ENCODE measurements at places on chromosomes 2 and 18. TPM values are rescaled to one million over a fixed set of nuclear protein-coding genes. Genes with fewer than 3 reads are reported as not detected.

DNA sequence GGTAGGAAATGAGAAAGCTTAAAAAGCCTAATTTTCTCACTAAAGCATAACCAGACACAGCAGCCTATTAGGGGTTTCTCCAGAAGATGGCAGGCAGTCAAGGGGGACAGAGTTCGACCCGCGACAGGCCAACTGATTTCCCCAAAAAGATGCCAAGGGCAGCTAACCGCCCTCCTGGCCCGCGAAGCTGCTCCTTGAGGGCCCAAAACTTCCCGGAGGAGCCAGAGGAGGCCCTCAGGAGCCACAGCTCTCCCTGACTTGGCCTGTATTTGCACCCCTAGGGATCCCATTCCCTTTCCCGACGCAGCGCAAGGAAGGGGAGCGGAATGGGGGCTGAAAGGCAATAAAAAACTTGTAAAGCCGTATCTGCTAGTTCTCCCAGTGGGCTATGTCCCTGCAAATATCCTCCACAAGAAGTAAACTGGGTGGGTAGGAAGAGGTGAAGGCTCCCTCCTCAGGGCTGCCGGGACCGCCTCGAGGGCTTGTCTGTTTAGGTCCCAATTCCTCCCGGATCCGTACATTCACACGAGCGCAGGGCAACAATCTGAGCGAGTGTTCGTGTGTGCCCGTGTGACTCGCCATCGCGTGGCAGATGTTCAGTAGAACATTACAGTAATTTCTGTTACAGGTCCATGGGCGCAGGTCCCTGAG is 756 bp upstream of the NAGK start:
- no peak for DNase-seq

DNA sequence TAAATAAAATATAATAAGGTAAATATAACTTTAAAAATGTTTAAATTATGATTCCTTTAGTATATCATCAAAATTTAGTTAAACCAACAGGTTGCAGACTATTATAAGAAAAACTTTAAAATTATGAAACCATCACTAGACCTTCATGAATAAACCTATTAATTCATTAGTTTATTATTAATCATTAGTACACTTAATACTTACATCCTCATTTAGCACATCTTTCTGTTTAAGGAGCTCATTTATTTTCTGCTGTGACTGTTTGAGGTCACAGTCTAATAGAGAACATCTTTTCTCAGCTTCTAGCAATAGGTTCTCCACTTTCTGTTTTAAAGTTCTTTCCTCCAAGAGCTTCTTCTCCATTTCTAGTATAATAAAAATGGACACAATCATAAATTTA is 52.8 kb downstream of the SLC66A3 start:
- no peak for DNase-seq

GRCh38 chr2:61371027-61371426 is 99.9 kb downstream of the USP34 start:
- DNase-seq: peak; percentile 17

DNA sequence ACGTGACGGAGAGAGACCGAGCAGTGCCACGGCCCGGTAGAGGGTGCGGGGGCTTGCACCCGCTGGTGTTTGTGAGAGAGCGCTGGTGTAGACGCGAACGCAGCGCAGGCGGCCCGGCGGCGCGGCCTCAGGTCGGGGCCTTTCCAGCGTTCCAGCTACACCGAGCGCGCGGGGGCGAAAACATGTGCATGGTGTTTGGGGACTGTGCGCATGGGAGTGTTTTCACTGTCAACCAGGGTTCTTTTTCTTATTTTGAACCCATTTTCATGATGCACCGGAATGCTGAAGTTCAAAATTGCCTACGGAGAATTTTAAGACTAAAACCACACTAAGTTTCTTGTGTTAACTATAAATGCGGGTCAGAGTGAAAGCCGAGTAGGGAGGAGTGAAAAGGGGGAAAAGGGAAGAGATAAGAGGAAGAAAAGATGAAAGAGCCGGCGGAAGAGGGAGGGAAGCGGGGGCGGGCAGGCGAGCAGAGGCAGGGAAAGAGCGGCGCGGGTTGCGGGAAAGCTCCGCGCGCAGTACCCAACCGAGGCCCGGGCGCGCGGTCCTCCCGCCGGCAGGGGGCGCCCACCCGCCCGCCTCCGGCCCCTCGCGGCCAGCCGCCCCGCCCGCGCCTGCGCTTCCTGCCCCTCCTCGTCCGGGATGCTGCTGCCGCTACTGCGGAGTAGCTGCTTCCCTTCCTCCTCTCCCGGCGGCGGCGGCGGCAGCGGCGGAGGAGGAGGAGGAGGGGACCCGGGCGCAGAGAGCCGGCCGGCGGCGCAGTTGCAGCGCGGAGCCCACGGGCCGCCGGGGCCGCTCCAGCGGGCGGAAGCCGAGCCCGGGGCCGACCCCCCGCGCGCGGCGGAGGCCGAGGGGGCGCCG is at the start of gene RAB12:
TSS of gene RAB12 (plus strand) at position 643 of the 864 bp plus-strand sequence. CDS start at position 646, 3 bp downstream.
- DNase-seq: peak; percentile 82

GRCh38 chr18:30775629-30776028 is 266.9 kb downstream of the DSC3 start:
- DNase-seq: no peak

DNA sequence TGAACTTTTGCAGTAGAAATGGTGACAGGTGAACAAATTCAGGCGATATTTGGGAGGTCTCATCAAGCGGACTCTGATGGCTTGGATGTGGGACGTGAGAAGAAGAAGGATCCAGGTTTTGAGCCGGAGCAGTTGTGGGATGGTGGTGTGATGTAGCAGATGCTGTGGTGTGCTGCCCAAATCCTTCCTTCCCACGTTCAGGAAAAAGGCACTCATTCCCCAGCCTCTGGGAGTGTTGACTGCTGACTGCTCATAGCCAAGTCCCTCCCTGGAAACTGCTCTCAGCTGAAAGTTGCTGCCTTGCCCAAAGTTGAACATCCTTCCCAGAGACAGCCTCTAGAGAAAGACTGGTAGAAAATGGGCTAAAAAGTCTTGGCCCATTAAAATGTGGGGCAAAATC is 890.3 kb upstream of the ACVR2A start:
- DNase-seq: no peak

GRCh38 chr2:160292225-160292624 is 92.2 kb upstream of the ITGB6 start:
- DNase-seq: peak; percentile 26

GRCh38 chr18:79677221-79677620 is 2.4 kb upstream of the CTDP1 start:
- no peak for DNase-seq

DNA sequence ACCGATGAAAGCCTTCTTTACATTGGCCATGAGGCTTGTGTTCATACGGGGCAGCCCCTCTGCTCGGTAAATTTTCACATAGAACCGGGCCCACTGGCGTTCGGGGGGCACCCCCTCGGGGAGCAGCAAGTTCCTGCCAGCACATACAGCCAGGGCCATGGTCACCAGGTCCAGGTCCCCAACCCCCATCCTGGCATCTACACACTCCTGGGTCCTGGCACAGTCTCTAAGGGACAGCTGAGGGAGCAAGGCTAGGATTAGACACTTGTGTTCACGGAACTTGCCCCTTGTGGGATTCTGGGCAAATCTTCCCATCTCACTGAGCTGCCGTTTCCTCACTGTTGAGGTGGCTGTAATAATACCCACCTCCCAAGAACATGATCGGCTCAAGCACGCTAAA is 5.6 kb upstream of the OTOF start:
- DNase-seq: no peak

DNA sequence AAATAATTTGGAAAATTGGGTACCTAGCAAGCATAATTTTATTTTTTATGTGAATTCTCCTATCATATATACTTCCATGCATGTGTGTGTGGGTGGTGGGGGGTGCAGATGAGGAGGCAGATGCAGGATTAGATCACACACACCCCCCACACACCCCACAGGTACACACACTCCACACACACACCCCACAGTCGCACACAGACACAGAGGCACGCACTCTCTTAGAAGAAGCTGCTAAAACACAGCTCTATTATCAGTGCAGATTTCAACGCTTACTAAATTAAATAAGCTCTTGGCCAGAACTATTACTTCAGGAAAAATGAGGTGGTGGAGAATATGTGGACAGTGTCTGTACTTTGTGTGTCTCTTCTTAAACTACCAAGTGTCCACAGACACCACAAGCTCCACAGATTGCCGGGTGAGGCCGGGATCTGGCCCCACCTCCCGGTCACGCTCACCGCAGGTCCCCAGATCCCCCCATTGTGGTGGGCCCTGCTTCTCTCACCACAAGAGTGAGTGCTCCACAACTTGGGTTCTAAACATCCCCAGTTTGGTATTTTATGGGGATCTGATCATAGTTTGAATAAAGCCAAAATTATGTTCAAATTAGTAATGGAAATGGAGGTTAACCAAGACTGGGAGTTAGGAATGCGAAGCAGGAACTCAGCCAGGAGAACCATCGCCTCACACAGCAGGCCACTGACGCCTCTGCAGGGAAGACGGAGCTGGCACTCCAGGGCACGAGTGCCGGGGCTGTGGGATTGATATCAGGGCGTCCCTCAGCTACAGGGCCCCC is 102.1 kb downstream of the PXDN start:
- no peak for DNase-seq

GRCh38 chr2:118644190-118644589 is 203.3 kb downstream of the EN1 start:
- DNase-seq: no peak

DNA sequence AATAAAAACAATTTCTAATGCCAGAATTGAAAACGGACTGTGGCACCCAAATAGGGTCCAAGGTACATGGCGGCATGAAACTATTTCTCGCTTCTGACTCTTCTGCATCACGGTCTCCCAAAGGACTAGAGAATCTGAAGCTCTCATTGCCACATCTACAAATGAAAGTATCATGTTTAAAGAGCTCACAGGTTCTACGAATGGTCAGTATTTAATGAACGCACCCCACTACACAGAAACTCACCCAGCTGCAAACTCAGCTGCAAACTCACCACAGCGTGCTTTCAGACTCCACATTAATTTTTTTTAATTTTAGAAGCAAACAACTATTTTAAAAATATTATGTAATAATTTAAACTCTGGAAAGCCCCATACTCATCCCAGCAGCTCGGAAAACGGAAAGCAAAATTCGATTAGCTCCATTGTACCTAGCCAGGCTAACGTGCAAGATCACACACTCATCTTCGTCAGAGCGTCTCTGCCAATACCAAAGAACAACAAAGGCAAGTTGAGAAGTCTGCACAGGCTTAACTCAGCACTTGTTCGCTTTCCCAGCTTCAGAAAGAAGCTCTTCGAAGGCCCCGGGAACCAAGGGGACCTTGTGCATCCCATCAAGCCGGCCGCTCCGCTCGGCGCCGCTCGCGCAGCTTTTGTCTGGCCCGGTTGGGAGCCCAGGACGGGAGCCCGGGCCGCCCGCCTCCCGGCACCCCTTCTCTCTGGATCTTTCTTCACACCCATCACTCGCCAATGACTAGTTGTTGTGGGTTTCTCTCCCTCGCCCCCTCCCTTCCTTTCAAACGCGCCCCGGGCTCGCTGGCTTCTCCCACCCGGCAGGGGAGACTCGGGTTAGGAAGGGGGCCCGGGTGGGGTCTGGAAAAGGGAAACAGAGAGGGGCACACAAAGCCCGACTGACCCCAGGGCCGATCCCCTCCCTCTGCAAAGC is 785 bp downstream of the CLASP1 start:
- DNase-seq: peak; percentile 56

GRCh38 chr2:100013892-100014677 is 128.3 kb downstream of the AFF3 start:
- peak; percentile 80 for DNase-seq

DNA sequence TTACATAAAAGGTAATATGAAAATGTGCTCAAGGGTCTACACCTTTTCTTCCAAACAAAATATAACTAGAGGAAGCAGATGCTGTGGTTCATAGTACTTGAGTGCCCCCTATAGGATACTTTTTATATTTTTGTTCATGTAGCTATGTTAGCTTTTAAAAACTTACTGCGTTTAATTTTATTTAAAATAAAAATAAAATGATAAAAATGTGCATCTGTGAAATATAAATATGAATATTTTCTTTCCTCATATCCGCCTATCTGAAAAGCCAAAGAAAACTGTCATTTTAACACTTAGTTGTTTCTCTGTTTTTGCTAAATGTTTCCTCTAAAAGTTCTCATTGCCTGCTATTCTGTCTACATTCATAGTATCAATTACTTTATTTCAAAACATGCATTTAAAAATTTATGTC is 9.6 kb upstream of the LRP1B start:
- DNase-seq: peak; percentile 65

DNA sequence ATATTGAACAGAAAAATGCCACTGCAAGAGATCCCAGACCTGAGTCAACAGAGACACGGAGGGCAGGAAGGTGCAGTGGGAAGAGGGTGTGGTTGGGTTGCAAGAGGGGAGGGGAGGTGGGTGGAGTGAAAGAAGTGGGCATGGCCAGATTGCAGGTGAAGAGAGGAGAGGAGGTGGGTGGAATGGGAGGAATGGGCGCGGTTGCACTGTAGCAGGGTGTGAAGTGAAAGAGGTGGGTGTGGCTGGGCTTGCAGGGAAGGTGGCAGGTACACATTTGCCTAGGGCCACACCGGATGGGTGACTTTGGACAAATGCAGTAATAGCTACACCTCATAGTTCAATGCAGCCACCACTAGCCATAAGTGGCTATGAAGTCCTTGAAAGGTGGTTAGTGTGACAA is 71.1 kb downstream of the DOCK10 start:
- peak; percentile 69 for DNase-seq

GNAL gene
- 0.23 TPM for total RNA-seq

AKAIN1 gene
- total RNA-seq: not detected

FAM110C gene
- 6.8 TPM for total RNA-seq

ST6GAL2 gene
- 11.4 TPM for total RNA-seq

TNS1 gene
- total RNA-seq: 1.5 TPM

TEX44 gene
- total RNA-seq: not detected

CCL20 gene
- 1.7 TPM for total RNA-seq

C2orf15 gene
- 4.4 TPM for total RNA-seq
